ENCODE measurements at places on chromosomes 2 and 18.

DNA sequence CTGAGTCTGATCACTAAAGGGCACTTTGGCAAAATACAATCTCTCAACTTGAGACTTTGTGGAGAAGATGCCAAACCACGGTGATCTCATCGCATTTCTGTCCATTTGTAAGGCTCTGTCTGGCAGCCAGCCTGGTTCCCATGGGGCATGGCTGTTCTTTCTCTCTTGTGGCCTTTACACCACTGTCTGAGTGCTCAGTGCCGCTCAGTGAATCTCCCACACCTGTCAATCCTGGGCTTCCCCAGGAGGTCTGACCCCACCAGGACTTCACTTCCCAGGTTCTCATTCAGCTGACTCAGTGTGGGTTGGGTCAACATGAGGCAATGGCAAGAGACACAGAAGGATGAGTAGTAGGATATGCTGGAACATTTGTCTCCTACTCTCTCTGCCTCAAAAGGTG, 96.8 kb upstream of the TRIB2 start:
- ATAC-seq, result no peak

- no peak for ATAC-seq
These were observed 93.0 kb upstream of the PELI1 start for GRCh38 chr2:64237266-64237665.

GRCh38 chr2:71576541-71576940, 123.2 kb downstream of the DYSF start:
- no peak for ATAC-seq

- peak; percentile 27 for ATAC-seq
These were observed 44.9 kb upstream of the YWHAQ start for GRCh38 chr2:9675415-9676351.

GRCh38 chr2:222878877-222879603, 18.2 kb downstream of the ACSL3 start:
- no peak for ATAC-seq

DNA sequence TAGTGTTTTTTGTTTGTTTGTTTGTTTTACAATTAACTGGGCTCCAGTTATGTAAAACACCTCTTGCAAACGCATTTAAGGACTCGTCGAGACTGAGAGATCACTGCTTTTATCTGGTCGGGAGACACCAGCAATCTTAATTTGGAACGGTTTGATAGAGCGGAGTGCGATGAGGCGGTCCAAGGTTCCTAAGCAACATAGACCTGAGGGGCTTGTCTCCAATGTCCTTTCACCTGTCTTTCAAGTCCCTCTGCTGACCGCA, 729 bp upstream of the SELENOI start:
- no peak for ATAC-seq

- no peak for ATAC-seq
These were observed 23.3 kb upstream of the NFE2L2 start for GRCh38 chr2:177287814-177288213.

Data from activated CD4-positive, CD25-positive, alpha-beta regulatory T cell treated with anti-CD3 and anti-CD28 coated beads, Interleukin-2, amount 50 U/mL, for 24 hours (primary cell).